Activated CD8-positive, alpha-beta memory T cell treated with anti-CD3 and anti-CD28 coated beads, Interleukin-2, amount 50 U/mL, for 4 hours (primary cell): ENCODE measurements at places on chromosomes 5 and 9.
A peak's percentile ranks its signal among the peaks of the same experiment; 100 is the strongest.

DNA sequence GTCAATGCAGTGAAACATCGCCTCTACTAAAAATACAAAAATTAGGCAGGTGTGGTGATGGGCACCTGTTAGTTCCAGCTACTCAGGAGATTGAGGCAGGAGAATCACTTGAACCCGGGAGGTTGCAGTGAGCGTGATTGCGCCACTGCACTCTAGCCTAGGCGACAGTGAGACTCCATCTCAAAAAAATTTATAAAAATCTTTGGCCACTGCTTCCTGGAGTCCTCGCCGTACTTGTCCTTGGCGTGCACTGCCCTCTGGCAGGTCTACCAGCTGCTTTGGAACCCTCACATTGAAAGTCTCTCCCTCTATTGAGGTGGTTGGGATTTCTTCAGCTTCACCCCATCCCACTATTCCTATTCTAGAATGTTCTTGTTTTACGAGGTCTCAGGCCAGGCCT is 25.0 kb downstream of the DYNC2I2 start:
- DNase-seq, result no peak

- no peak for DNase-seq
Observed at GRCh38 chr9:8241201-8241600, 441.6 kb upstream of the DMAC1 start.

DNA sequence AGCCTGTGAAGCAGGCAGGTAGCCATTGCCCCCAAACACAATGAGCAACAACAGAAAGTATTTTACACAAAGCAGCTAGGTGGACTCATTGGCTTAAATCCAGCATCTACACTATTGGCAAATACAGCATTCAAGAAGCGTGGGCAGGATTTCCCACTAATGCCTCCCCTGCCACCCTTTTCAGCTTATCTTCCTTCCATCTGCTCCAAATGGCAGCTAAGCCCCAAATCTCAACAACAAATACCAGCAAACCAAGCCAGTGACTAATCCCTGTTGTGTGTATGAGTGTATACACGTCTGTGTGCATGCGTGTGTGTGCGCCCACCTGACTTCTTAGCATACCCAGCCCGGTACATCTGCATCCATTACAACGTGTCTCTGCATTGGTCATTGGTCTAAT is 151.2 kb upstream of the WWC1 start:
- DNase-seq, result no peak

GRCh38 chr5:132627470-132627869 is 30.5 kb upstream of the IL13 start:
- no peak for DNase-seq

DNA sequence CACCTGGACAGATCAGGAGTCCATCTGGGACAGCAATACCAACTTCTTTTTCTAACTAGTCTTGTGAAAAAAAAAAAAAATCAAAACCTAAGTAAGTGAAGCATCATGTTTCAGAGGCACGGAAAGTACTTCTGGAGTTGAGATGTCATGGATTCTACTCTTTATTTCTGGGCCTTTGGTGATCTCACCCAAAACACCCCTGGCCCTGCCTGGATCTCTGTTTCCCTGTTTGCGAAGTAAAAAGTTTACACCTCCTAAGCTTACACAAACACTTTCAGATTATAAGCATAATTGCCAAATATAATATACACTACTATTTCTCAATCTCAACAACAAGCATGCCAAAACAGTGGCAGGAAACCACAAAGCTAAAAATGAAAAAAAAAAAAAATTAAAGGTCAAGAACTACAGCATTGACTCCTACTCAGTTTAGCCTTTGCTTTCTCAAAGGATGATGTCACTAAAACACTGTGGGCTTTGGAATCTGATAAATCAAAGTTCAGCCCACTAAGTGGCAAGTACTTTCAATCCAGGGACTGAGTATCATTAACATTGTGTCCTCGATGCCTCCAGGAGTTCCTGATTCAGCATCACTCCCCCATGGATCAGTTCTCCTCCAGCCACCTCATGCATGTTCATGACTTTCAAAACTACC is 291.9 kb downstream of the NFIB start:
- DNase-seq, result no peak

DNA sequence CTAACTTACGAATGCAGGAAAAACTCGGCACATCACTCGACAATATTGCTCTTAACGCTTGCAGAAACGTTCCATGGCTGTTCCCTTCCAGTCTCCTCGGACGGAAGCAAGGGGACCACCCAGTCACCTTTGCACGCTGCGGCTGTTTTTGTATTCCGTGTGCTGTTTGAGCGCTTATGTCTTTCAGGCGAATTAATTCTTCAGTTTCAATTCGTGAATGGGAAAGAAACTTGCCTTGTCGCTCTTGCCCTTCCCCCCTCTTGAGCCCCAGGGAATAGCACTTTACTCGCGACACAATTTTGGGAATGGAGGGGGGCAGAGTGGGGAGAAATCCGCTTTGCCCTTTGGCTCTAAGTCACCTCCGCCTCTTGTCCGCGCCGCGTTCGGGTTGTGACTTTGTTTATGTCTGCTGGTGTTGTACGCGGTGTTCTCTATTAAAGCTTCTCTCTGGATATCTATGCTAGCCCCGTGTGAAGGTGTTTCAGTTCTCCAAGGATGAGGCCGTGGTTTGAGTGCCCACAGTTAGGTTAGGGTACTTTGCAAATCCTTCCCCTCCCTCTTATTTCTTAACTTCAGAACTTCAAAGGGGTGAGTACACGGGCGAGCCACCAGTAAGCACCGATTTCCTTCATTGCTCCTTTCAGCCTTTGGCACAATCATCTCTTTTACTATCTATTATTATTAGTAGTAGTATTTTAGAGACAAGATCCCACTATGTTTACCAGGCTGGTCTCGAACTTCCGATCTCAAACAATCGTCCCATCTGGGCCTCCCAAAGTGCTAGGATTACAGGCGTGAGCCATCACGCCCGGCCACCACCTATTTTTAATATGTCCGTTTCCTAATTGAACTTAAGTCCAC is 2.7 kb downstream of the FOXB2 start:
- no peak for DNase-seq

- no peak for DNase-seq
Observed at GRCh38 chr5:31561946-31562345, 29.8 kb downstream of the C5orf22 start.

GRCh38 chr9:101093620-101094019 is 65.1 kb downstream of the PLPPR1 start:
- DNase-seq, result no peak

DNA sequence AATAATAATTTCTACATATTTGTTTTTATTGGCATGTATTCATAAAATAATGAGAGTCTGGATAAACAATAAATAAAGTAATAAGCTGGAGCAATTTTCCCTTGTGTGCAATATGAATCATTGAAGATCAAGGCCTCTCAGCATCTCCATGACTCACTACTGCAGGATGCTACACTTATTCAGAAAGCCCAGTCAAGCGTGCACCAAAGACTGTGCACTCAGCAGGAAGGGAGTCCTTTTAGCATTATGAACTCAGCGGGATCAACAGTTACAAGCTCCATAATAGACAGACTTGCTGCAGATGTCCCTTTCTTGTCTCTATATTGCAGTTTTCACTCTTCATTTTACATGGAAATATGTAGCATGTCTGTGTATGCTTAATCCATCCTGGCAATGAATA is 485.3 kb downstream of the CDH9 start:
- no peak for DNase-seq

GRCh38 chr5:58800356-58800755 is 217.5 kb downstream of the RAB3C start:
- no peak for DNase-seq

- DNase-seq, result no peak
Observed at GRCh38 chr5:65086234-65086890, 317.6 kb downstream of the CWC27 start.

GRCh38 chr5:16754601-16755000 is 137.8 kb upstream of the RETREG1 start:
- DNase-seq, result no peak

- DNase-seq, result no peak
Observed at GRCh38 chr5:56264417-56265025, 31.4 kb upstream of the ANKRD55 start.

DNA sequence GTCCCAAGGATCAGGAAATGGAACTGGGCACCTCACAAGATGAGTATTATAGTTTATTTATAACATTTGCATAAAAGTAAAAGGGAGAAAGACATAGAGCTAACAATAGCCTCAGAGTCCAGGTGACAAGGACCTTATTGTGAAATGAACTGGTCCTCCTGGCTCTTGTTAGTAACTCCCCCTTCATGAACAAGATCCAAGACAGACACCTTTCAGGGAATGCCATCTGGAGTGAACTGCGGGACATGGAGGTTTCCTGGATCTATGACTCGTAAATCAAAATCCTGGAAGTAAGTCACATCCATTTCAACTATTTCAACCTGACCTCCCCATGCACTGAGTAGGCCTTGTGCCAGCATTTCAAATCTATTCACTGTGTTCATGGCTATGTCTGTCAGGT is 129.5 kb upstream of the GAS1 start:
- no peak for DNase-seq

GRCh38 chr9:91106415-91107081 is 255.2 kb downstream of the AUH start:
- no peak for DNase-seq

GRCh38 chr5:9786380-9787360 is 156.5 kb upstream of the TAS2R1 start:
- DNase-seq, result no peak

DNA sequence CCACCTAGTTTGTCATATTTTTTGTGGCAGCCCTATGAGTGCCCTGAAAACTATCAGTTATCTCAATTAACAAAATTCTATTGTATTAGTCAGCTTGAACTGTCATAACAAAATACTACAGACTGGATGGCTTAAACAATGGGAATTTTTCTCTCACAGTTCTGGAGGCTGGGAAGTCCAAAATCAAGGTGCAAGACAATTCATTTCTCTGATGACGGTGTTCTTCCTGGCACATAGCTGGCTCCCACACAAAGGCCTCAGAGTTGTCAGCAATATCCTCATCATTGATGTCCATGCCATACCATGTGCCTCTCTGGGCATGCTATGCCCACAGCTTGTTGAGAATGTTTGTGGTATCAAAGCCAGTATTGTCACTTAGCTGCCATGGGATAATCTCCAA is 691.9 kb downstream of the NR2F1-AS1 start:
- no peak for DNase-seq

DNA sequence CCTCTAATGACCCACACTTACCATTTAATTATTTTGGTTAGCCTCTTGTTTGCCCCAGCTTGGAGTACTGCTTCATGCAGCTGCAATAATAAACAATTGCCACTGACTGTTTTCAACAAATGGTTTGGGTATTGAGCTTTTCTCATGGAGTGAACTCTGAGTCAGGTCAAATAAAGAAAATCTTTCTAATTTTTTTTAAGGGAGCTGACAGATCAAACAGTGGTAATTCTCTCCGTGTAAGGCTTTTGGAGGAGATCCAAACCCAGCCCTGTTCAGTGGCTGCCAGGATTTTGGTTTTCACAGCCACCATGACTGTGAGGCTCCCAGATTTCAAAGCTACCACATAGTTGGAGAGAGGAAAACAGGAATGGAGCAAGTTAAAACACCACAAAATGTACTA is 110.7 kb upstream of the EFNA5 start:
- DNase-seq, result no peak

DNA sequence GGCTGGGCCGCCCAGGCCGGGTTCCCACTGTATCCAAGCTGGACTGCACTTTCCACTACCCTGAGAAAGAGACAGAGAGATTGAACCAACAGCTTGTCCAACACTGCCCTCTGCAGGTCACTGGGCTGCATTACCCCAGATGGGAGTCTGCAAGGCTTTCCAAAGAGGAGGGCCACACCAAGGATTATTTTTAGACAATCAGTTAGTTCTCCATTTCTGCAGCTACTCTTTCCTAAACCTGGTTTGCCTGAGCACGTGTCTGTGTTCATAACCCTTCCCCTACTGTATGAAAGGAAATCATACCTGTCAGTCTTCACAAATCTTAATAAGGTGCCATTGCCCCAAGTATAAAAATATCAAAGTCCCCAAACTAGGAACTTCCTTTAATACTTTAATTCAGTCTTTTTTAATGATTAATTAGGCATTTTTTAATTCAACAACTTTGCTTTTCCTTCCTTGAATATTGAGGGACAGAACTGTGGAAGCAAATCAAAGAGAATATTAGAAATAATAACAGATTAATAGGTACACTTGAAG is 13.4 kb upstream of the FGF1 start:
- DNase-seq, result peak; percentile 72

- no peak for DNase-seq
Observed at GRCh38 chr9:135792268-135793128, 90.5 kb downstream of the KCNT1 start.

- DNase-seq, result no peak
Observed at GRCh38 chr5:134043793-134044792, 39.3 kb upstream of the VDAC1 start.

GRCh38 chr9:112378328-112379176 is 1.4 kb upstream of the HSDL2 start:
- DNase-seq, result peak; percentile 22

GRCh38 chr5:35971186-35971877 is 19.9 kb downstream of the UGT3A1 start:
- DNase-seq, result no peak

DNA sequence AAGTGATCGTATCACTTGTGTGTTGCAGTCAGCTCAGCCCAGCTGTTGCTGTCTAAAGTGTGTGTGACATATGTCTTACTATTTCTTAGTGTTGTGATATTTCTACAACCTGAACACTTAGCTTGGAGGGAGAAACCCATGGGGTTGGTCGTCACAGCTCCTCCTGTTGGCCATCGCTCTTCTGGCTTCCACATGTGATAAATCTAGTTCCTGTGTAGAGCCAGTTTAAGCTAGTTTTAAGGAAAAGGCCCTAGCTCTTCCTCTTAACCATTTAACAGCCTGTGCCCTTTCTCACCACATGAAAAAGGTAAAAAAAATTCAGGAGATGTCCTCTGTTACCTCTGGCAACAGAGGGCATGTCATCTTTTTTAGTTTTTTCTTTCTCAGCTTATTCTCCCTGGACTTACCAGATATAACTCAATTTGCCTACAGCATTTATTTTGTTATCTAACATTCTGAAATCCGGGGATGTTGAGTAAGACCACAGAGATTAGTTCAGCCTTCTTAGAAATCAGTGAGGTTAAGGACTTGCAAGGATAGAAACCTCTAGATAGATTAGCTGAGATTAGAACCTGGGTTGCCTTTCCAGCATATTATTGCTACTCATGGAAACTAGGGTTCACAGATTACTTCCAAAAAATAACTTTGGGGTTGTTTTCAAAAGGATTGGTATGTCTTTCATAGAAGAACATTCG is 100.4 kb downstream of the GAPVD1 start:
- DNase-seq, result no peak

DNA sequence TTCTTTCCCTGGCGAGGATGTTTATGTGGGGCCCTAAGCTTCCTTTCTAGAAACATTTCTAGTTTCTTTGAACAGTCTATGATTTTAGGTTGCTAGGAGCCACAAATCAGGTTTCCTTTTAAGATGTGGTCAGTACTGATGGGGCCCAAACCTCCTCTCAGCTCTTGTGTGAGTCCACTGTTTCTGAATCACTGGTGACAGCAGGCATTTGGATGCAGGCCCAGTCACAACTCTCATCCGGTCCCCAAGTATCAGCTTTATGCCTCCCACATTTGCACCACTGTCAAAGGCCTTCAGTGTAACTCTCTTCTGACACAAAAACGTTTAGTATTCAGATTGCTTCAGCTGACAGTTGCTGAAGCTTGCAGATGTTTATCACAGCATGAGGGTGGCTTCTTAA is 7.8 kb downstream of the DMRT2 start:
- no peak for DNase-seq
